ENCODE measurements at places on chromosomes 11 and 22.
A peak's percentile ranks its signal among the peaks of the same experiment; 100 is the strongest.

- no peak for DNase-seq
Measured at GRCh38 chr22:40533712-40534378, 102.7 kb downstream of the MRTFA start.

- DNase-seq = no peak
Measured at GRCh38 chr22:22893891-22894739, 6.5 kb downstream of the IGLL5 start.

DNA sequence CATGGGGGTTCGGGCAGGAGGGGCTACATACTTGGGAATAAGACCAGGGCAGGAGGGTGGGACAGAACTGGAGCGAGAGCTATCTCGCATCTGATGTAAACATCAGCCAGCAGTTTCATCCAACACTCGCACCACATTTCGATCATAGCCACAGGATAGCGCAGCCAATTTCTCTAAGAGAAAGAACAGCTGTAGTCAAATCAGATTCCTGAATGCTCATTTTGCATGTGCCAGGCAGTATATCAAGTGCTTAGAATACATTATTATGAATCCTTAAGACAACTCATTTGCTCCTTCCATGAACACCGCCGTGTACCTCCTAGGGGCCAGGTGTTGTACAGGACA is 14.5 kb downstream of the DGCR2 start:
- no peak for DNase-seq

- DNase-seq = peak; percentile 79
Measured at GRCh38 chr11:44928816-44929215, 21.9 kb downstream of the TP53I11 start.

DNA sequence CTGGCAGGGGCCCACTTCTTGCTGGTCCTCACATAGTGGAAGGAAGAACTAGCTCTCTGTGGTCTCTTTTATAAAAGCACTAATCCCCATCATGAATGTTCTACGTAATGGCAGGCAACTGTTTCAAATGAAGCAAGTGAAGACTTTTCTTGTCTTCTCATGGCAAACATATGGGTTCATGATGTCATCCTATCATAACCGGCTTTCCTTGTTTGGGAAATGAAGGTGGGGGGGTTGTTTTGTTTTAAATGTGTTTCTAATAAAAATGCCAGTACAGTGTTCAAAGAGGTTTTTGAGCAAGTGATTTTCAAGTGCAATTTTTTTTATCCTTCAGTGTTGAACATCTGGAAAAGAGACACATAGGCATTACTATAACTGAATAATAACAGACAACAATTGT is 33.4 kb downstream of the REXO2 start:
- no peak for DNase-seq

- DNase-seq = no peak
Measured at GRCh38 chr11:80603472-80603871, 1162.6 kb upstream of the TENM4 start.

Data from NT2/D1 (cell line).